ENCODE measurements at places on chromosomes 3 and 15. TPM values are rescaled to one million over a fixed set of nuclear protein-coding genes. Genes with fewer than 3 reads are reported as not detected.

DNA sequence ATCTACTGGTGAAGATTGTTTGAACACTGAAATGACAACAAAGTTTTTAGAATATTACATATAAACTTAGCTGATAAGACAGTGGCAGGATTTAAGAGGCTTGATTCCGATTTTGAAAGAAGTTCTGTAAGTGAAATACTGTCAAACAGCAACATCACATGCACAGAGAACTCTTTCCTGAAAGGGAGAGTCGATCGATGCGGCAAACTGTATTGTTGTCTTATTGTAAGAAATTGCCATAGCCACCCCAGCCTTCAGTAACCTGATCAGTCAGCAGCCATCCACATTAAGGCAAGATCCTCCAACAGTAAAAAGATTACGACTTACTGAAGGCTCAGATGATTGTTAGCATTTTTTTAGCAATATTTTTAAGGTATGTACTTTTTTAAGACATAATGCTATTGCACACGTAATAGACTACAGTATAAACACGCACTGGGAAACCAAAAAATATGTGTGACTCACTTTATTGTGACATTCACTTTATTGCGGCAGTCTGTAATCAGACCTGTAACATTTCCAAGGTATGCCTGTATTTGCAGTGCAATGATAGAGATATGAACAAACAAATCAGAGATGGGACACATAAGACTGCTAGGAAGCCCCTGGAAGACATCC is 225.6 kb upstream of the UBE2E1 start:
- peak; percentile 67 for DNase-seq

DNA sequence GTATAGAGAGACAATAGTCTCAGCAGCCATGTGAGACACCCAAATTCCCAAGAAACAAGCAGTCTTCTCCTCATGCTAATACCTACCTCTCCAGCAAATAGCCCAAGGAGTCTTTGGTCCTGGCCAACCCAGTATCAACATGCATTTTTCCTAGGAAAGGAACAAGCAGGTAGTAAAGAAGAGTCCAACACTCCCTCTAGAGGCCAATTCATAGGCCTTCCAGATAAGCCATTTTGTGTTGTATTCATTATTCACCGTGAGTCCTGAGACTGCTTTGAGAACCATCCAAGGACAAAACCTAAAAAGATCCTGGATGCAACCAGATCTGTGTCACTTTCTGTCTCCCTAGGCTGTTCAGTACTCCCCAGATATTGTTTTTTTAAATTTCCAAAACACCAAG is 63.6 kb upstream of the SNTN start:
- DNase-seq, result no peak

- DNase-seq, result peak; percentile 88
Measured at GRCh38 chr3:139774560-139775302, 97.0 kb upstream of the NMNAT3 start.

DNA sequence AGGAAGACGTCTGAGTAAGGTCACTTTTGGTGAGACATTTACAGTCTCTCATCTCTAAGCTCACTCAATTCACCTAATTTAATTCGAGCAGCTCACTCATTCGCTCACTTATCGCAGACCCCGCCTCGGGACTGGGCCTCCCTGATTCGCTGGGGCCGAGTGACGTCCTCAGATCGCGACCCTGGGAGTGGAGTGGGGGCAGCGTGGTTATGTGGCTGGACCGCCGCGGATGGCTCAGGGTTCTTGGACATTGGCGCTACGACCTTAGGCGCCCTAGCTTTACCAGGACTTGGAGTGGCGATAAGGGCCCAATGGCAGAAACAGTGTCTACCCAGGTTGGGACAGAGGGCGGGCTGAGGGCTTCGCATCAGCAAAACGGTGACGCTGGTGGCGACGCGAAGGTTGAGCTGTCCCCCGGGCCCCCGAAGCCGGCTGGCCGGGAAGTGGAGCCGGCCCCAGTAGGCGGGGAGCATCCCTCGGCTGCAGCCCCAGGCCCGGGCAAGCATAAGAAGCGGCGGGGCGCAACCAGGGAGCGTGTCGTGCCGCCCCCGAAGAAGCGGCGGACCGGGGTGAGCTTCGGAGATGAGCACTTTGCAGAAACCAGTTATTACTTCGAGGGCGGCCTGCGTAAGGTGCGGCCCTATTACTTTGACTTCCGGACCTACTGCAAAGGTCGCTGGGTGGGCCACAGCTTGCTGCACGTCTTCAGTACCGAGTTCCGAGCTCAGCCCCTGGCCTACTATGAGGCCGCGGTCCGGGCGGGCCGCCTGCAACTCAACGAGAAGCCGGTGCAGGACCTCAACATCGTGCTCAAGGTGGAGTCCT is at the start of gene RPUSD2:
RPUSD2 (plus strand) TSS at position 171 of the 825 bp plus-strand sequence; CDS start at position 210, 39 bp downstream.
- peak; percentile 91 for DNase-seq

DNA sequence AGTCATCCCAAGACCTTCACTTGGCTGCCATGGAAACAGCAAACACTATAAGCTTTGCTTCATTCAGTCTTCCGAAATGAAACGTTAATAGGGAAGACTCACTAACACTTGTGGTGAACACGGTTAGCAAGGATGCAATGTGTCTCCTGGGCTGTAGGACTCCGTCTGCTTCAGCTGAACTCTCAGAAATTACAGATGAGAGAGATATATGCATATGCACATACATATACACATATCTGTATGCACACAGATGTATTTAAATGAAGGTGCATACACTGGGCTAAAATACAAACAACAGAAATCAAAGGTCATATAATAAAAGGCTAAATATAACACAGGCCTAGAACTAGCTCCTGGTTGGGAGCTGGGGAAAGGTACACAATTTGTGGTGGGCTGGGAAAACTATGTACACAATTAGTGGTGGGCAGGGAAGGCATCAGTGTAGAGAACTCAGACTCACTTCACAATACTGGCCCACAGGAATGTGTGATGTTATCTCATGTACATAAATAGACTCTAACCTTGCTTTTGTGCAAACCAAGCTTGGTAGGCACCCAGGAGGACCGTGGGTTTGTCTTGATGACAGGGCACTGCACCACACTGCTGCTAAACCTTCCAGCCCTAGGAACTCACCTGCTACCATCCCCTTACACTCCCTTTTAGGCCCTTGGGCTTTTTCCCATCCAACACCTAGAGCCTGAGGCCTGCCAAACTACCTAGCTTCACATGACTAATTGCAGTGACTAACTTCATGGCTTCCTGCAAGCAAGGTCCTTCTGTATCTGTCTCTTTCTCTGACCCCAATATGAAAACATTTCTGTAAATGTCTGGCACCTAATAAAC is 873.1 kb downstream of the NSUN3 start:
- peak; percentile 3 for DNase-seq

GRCh38 chr3:185966655-185967054 is 28.8 kb upstream of the TRA2B start:
- DNase-seq, result no peak

DNA sequence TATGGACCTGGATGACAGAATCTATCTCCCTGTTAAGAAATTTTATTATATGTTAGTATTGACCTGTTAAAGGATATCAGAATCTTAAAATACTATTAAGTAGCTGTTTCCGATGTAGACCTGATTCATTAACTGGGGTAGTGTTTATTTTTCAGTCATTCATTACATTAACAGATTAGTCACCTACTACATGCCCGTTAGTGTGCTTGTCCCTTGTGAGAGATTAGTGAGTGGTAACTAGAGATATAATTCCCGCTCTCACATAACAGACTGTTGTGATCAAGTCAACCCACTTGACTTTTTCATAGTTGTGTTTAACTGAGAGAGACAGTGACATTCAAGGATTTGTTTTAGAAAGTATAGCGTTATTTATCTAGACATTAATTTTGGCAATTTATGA is 166.8 kb downstream of the TCF12 start:
- DNase-seq, result peak; percentile 37

DNA sequence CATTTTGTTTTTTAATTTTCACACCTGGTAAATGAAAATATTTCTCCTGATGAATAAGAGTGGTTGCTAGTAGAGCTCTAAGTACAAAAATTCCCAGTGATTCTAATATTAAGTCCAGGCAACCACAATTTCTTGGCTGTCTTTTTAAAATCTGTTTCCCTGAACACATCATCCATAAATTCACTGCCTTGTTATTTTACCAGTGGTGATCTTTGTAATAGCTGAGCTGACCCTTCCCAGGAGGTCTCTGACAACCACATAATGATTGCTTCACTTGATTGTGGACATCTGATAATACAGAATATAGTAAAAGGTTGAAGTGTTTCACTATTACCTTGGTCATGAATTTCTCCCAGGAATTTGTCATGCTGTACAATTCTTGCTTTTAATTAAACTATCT is 13.9 kb upstream of the TOP2B start:
- DNase-seq, result peak; percentile 12

DNA sequence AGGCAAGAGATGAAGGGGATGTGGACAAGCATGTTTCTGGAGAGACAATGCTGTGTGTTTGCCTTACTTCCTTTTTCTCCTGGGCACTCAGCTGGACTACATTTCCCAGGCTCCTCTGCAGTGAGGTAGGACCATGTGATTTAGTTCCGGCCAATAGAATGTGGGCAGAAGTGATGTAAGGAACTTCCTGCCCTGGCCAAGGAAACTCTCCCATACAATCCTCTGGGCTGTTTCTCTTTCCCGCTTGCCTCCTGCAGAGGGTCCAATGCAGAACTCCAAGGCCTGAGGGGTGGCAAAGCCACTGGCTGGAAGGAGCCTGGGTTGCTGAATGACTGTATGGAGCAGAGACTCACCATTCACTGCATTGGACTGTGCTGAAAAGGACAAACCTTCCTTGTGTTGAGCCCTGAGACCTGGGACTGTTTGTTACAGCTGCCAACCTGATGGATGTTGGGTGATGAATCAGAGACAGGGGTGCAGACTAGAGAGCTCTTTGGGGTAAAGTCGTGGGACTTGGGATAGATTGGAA is 82.7 kb upstream of the SLC6A6 start:
- DNase-seq, result peak; percentile 73

DNA sequence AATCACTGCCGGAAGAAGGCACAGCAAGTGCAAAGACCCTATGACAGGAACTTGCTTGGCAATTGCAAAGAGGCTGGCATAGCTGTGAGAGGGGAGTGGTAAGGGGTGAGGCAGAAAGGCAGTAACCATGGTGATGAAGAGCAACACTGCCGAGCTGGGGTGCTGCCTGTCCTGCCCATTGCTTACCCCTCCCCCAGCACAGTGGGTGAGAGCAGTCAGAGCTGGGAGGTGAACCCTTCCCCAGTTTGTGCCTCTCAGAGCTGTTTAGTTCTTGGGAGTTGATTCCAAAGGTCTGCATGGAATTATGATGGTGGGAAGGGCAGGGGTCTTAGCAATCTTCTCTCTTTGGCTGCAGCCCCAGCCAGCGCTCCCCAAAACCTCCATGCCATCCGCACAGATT is 8.8 kb downstream of the TYRO3 start:
- no peak for DNase-seq

DNA sequence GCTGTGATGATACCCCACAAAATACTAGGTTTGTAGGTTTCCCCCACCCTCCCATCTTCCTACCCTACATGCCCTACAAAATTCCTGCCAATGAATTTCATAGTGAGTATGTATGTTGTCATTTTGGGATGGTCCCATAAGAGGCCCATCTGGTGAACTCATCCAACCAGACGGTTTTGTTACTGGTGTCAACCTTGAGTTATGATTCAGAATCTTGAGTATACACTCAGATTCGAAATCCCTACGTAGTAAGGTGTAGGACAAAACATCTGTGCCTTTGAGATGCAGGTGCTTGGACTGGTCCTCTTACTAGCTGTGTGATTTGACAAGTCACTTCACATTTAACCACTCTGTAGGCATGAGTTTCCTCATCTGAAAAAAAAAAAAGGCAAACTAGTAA is 3.6 kb downstream of the SIAH2 start:
- DNase-seq, result no peak

GRCh38 chr15:83784975-83785374 is 131.1 kb downstream of the ADAMTSL3 start:
- DNase-seq, result peak; percentile 21

GRCh38 chr3:158663246-158663645 is 9.2 kb downstream of the LXN start:
- no peak for DNase-seq

DNA sequence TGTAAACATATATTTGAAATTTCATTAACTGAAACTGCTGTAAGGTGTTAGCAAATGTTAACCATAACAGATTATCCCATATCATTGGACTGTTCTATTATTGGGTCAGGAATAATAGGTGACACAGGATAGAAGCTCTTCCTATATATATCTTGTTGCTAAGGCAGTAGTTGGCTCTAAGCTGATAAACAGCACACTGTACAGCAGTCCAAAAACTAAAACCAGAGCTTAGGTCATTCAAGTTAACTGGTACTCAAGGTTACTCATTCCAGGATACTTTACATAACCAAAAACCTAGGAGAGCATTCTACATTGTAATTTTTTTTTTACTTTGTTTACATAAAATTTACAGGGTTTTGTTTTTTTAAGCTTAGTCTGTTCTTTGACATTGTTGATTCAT is 8.9 kb downstream of the DNAJC19 start:
- DNase-seq, result peak; percentile 35

DNA sequence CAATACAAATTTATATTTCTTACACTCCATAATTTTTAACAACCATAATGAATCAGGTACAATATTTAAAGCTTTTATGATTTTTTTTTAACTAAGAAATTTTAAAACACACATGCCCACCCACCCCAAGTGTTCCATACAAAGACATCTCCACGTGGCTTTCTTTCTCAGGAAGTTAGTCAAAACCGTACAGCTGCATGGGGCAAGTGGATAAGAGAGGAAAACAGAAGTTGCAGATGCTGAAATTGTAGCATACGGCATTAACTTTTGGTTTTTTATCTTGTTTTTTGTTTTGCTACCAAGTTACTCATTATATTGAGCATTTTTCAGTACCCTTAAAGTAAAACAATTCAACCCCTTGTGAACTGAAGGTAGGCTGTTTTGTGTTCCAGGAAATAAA is 14.8 kb downstream of the GNB4 start:
- DNase-seq, result no peak

DNA sequence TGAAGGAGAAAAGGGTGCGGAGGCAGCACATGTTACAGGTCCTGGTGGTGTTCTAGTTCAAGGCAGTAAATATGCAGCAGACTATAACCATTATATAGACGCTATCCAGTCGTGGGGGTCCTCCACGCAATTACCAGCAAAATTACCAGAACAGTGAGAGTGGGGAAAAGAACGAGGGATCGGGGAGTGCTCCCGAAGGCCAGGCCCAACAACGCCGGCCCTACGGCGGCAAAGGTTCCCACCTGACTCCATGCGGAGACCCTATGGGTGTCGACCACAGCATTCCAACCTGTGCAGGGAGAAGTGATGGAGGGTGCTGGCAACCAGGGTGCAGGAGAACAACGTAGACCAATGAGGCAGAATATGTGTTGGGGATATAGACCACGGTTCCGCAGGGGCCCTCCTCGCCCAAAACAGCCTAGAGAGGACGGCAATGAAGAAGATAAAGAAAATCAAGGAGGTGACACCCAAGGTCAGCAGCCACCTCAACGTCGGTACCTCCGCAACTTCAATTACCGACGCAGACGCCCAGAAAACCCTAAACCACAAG is 89.0 kb upstream of the TPM1 start:
- DNase-seq, result no peak

The ATP13A4 gene
- polyA plus RNA-seq, result 0.01 TPM

The CISH gene
- 1.9 TPM for polyA plus RNA-seq

The GABRR3 gene
- polyA plus RNA-seq, result not detected

The HHATL gene
- not detected for polyA plus RNA-seq

The ST8SIA2 gene
- polyA plus RNA-seq, result not detected

The NMNAT3 gene
- polyA plus RNA-seq, result 0.68 TPM

The BCL6 gene
- 7.5 TPM for polyA plus RNA-seq

The ACSBG1 gene
- polyA plus RNA-seq, result not detected
